ENCODE measurements at places on chromosomes 4 and X. TPM values are rescaled to one million over a fixed set of nuclear protein-coding genes. Genes with fewer than 3 reads are reported as not detected.

PLXNA3 gene
- 31.4 TPM for total RNA-seq

- DNase-seq, result peak; percentile 83
These were observed 48.3 kb downstream of the ABLIM2 start for GRCh38 chr4:8110071-8110986.

DNA sequence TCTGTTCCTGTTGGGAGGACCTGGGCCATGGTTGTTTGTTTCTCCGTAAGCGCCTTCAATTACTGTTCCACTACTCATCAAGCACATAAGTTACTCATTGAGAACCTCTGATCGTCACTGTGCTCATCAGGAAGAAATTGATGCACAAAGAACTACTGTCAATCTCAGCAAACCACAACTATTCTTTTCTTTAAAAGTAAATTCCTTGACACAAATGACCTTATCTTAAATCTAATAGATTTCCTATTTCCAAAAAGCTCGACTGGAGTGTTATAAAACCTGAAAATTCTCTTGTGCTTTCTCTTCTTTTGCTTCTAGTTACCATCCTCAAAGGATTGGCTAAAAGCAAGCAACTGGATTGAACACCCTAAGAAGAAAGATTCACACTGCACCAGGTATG is at the start of gene MUC7:
TSS of gene MUC7 (plus strand) at position 301 of the 400 bp plus-strand sequence. CDS start 1,825 bp downstream, outside the sequence.
- no peak for DNase-seq

DNA sequence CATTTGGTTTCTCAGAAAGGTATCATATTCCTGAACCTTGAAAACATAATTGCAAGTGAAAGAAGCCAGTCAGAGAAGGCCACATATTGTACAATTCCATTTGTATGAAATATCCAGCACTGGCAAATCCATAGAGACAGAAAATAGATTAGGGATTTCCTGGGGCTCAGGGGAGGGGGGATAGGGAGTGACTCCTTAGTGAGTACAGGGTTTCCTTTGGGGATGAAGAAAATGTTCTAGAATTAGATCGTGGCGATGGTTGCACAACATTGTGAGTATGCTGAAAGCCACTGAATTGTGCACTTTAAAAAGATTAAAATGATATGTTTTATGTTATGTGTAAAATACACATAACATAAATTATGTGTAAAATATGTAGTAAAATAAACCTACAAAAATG is 10.3 kb downstream of the XPNPEP2 start:
- DNase-seq, result no peak

CLCN4 gene
- total RNA-seq, result 8.9 TPM

GRCh38 chrX:10741550-10741949 is 121.2 kb upstream of the MID1 start:
- DNase-seq, result no peak

DNA sequence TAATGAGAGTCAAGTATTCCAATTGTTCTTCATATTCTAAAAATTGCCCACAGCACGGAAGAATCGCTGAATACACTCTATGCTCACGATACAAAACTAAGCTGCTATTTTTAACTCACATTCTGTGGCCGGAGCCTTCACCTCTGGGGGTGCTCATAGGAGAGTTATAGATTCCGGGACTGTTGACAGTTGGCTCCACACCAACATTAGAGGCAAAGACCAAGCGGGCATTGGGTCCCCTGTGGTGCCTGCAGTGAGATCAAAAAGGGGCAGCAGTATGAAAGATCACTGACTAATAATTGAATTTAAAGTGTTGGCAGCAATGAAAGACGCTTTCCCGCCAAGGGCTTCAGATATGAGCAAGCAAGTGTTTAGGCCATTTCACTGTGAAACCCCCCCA is 146.0 kb downstream of the TMEM144 start:
- no peak for DNase-seq

- no peak for DNase-seq
These were observed 170.0 kb downstream of the SMIM20 start for GRCh38 chr4:26083987-26084386.

- DNase-seq, result no peak
These were observed 41.0 kb downstream of the CEP44 start for GRCh38 chr4:174324725-174325124.
